ENCODE measurements at places on chromosomes 13 and 19. TPM values are rescaled to one million over a fixed set of nuclear protein-coding genes. Genes with fewer than 3 reads are reported as not detected.

EBI3 gene
- total RNA-seq = 1.4 TPM

ZIC2 gene
- 0.10 TPM for total RNA-seq

METTL21C gene
- not detected for total RNA-seq

ZNF471 gene
- 0.39 TPM for total RNA-seq

KIR2DL3 gene
- total RNA-seq = not detected

RFPL4AL1 gene
- total RNA-seq = not detected

CD320 gene
- 46.1 TPM for total RNA-seq

ZNF98 gene
- total RNA-seq = not detected

DNA sequence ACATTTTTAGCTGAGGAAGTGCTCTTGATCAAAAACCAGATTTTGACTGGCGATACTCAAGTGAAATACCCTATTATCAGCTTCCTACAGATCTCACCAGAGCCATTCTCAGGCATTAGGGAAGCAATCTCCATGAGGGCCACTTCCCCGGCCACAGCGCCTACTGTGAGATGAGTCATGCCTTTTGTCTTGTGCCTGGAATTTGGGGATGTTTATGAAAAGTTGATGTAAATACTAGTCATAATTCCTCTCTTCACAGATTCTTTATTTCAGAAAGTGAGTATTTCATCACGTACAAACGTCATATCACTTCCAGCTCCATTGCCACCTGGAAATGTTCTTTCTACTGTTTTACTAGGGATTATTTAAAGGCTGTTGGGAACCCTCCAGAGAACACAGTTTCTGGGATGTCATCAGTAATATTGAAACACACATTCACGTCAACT lies 25.3 kb upstream of the SLC46A3 start:
- DNase-seq = no peak

GRCh38 chr19:12899891-12900518 lies 9.0 kb downstream of the GCDH start:
- peak; percentile 9 for DNase-seq

DNA sequence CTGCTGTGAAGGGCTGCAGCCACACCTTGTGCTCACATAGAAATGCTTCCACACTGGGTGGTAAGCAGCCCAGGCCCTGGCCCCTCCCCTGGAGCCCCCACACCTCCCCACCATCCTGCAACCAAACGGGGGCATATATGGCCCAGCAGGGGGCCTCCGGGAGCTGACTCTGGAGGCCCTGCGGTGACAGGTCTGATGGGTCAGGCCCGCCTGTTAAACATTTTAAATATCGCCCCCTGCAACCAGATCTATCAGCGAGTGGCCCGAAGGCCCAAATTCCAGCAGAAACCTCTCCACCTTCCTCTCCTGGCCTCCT lies 48.0 kb upstream of the KATNAL1 start:
- DNase-seq = no peak

DNA sequence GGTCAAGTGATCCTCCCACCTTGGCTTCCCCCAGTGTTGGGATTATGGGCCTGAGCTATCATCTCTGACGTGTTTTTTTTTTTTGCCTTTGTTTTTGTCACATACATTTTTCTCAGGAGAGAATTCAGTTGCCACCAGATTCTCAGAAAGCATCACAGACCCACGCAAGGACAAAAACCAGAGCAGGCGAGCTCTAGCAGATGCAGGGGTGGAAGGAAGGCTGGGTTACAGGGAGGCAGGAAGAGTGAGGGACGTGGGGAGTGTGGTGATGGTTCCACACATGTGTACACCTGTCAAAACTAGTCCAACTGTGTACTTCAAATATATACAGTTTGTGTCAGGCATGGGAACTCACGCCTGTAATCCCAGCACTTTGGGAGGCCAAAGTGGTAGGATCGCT lies 4.3 kb downstream of the TMEM161A start:
- no peak for DNase-seq

DNA sequence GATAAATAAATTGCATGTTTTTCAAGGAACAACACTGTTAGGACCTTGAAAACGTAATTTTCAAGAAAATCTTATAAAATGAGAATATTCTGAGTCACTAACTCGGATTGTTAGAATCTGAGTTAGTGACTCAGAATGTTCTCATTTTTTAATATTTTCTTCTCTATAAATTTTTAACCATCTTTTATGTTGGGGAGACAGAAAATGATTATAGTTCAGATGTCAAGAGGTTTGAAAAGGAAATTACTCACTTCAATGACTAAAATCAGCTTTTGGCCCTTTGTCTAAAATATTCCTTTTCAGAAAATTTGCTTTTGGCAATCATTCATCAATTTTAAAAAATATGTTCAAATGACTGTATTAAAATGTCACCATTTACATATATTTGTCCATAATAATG lies 264.2 kb upstream of the EDNRB start:
- no peak for DNase-seq

DNA sequence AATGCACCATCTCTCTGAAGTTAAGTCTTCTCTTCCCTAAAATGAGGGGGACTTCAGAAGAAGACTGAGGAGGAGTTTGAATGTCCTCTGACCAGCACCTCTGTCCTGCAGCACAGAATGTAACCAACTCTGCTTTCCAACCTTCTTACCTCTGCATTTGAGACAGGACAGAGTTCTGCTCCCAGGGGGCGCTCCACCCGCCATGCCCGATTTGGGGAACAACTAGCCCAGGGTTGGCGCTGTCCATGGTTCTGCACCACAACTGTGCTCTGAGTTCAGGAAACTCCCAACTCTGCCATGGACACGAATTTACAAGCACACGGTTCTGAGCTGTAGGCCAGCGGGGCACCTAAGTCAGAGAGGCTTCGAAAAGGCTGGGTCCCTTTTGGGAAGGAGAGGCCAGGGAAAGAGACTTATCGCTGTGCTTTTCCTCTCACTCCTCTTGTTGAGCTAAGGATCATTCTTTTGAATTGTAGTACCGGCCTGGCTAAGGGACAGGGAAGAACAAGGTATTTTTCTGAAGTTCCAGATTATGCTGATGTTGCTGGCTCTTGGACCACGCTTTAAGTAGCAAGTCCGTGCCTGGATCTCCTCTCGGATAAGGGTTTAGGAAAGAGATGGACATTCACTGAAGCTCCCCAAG lies 22.2 kb downstream of the SIGLEC5 start:
- peak; percentile 78 for DNase-seq

GRCh38 chr13:107764046-107764445 lies 451.3 kb downstream of the LIG4 start:
- no peak for DNase-seq

GRCh38 chr13:87669379-87669978 lies 1.7 kb upstream of the SLITRK5 start:
- no peak for DNase-seq

DNA sequence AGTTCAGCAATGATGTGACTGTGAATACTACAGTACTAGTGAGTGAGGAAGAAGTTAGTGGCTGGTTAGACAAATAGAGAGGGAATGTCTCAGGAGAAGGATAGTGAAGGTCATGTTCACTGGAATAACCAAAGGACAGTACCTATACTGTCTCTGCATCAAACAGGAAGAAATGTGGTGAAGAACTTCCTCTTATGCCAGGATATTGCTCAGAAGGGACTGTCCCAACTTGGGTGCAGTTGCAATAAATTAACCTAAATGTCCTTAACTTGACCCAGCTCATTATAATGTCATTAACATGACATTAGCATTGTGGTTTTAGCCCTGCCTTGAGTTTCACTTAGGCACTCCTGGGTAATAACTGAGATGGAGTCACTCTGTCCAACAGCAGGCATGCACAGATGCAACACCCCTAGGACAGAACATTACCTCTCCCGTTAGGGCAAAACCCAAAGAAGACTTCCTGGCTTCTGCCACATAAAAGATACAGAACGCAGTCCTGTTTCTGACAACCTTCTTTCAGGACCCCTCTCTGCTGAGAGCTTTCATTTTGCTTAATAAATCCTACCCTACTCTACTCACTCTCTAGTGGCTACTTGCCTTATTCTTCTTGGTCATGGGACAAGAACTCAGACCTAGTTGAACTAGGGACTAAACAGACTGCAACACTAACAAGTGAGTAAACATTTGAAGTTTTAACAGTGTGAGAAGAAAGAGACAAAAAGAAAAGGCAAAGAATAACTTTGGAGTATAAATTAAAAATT lies 1591.6 kb upstream of the MIR17HG start:
- no peak for DNase-seq

GRCh38 chr19:48638831-48639381 lies 1.7 kb upstream of the DBP start:
- no peak for DNase-seq

DNA sequence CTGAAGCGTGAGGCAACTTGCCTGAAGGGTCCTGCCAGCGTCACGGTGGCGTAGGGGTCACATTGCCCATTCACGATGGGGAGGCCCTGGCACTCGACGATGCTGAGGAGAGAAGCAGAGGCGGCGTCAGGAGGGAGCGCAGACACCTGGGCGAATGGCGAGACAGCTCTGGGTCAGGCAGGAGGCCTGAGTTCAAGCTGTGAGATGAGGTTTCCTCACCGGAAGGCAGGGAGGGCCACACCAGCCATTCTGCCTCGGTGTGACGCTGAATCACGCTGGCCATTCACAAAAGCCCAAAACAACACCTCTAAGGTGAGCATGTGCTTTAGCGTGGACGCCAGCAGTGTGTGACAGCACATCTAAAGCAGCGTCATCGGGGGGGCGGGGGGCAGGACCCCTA lies 54.0 kb upstream of the C13orf46 start:
- DNase-seq = no peak

DNA sequence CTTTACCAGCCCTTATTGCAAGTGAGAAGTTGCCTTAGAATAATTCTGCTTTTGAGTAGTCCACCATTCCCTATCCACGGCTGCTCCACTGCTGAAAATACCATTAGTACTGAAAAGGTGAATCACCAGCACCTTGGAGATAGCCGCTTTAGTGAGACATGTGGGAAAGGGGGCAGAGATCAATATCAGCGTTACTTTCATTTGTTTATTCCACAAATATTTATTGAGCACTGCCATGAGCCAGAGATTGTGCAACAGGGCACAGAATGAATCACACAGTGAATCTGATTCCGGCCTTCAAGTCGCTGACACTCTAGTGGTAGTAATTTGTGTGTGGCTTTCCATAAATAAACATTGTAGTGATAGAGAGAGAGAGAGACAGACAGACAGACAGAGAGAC lies 31.5 kb upstream of the MYO16 start:
- DNase-seq = no peak

DNA sequence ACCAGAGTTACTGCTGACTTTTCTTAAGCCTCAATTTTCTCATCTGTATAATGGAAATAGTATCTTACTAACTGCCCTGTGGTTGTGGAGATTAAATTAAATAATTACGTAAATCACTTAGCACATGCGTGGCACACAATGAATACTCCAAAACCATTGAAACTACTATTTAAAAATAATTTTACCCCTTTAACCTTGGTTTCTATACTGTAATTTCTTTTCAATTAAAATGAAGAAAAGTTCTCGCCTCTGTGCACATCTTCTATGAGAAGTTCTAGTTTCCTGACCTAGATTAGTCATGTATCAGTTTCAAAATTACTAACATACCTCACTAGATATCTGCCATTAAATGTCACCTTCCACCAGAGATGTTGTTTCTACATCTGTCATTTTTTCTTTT lies 5.7 kb downstream of the SLITRK1 start:
- no peak for DNase-seq

DNA sequence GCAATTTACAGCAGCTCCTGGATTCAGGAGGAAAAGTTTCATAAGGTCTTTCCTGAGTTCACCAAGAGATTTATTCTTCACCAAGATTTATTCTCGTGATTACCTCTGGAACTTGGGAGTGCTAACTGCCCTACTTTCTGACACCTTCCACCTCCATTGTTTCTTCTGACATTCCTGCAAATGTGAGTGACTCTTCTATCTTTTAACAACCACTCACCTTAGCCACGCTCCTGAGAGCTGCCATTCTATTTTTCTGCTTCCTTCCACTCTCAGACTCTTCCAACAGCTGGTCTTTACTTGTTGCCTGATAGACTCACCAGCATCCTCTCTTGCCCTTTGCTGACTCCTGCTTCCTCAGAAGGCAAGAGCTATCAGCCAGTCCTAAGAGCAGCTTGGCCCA lies 11.5 kb upstream of the CBY2 start:
- no peak for DNase-seq

DNA sequence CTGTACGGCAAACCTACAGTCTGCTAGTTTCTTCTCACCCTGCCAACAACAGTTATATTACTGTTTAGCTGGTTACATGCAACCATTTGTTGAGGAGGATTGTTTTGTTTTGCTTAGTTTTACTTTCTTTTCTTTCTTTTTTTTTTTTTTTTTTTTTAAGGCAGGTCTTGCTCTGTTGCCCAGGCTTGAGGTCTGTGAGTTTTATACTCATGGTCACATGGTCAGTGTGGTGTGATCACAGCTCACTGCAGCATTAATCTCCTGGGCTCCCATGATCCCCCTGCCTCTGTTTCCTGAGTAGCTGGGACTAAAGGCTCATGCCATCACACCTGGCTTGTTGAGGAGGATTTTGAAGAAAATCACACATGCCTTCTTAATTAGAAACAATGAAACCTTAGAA lies 505.6 kb downstream of the GPC5 start:
- no peak for DNase-seq

DNA sequence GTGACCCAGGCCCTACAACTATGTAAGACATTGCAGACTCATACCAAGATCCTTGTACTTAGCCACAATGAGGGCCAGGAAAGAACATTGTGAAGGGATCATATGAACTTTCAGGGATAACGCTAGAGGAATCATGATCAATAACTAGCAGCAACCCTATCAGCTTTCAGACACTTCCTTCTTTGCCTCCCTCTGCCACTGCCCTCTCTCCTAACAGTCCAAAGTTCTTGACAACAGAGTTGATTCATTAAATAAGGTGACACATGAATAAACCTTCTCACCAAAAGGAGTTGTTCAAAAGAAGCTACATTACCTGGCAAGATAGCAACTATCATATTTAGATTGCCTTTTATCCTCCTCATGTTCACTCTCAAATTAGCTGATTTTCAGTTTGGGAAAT lies 272.2 kb upstream of the DACH1 start:
- DNase-seq = no peak

DNA sequence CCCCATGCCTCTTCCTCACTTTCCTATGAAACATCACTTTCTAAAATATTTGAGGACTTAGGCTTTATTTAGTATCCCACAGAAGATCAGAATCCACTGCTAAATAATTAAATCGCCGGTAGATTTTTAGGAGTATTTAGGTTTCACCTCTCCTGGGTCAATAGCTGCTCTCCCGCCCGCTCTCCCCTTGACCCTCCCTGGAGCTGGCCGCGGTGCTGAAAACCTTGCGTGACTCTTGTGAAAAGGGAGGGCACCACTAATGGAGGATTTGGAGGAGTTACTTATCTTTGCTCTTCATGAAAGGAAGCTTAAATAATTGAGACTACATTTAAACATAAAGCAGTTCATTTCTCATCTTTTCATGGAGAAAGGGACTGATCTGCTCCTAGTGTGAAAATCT lies 14.1 kb downstream of the POU4F1 start:
- DNase-seq = no peak
